ENCODE measurements at places on chromosomes 4 and X.

DNA sequence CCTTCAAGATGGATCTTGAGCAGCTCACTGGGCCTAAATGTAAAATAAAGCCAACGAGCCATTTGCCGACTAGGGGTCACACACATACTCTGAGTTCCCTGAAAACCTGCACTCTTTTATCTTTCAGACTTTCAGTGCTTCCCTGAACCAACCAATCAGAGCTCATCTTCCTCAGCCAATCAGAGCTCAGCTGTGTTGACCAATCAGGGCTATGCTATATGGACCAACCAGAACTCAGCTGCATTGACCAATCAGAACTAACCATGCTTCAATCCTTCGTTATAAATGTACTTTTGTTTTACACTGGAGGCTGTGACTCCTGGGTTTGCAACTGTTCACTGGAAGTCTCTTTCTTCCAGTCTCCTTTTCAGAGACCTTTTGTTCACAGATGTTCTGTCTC is 19.3 kb downstream of the SLC25A53 start:
- no peak for DNase-seq

GRCh38 chr4:40388239-40388638 is 53.1 kb downstream of the CHRNA9 start:
- no peak for DNase-seq

DNA sequence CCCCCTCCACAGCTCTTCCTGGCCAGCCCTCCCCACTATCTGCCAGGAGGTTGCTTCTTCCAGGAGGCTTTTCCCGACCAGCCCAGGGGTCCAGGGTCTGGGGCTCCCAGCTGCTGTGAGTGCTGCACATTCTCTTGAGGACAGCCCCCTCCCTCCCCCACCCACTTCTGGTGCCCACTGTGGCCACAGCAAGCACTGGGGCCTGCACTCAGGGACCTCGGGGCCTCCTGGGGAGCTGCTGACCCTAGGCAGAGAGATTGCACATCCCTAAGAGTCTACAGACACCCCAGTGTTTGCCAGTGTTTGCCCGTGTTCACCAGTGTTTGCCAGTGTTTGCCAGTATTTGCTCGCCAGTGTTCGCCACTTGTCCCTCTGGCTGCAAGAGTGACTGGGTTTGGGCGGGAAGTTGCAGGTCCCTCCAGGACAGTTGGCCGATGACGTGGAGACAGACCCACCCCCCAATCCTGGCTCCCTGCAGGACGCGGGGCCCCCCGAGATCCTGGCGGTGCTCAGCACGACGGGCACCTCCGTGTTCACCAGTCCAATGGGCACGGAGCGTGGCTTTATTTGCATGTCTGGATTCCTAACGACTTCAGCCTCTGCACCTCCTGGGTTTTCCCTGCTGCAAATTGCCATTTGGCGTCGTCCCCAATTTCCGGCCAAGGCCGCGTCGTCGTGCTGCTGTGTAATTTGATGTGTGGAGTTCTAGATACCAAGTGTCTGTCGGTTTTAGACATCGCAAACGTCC is 87.5 kb upstream of the NKX1-1 start:
- no peak for DNase-seq

DNA sequence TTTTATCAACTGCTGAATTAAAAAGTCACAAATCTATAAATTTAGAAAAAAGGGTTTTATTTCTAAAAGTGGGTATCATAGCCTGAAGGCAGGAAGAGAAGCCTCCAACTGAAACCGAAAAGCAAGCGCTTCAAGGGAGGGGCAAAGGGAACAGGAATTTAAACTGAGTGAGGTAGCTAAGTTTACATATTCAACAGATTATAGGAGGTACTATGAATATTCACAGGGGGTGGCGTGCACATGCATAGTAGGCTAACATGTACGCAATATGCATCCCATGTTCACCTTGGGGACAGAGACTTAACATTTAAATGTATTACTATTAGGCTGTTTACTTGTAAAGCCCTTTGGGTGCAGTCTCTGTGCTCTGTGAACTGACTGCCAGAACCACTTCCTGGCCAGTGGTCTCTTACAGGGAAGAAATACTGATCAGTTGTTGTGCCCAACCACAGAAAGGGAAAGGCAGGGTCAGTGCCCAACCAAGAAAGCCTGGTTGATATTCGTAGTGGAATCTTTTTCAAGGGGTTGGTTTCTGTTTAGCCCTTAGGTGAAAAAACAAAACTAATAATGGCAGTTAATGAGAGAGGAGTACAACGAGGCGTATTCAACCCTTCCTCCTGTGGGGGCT is 168.7 kb upstream of the GALNTL6 start:
- no peak for DNase-seq

DNA sequence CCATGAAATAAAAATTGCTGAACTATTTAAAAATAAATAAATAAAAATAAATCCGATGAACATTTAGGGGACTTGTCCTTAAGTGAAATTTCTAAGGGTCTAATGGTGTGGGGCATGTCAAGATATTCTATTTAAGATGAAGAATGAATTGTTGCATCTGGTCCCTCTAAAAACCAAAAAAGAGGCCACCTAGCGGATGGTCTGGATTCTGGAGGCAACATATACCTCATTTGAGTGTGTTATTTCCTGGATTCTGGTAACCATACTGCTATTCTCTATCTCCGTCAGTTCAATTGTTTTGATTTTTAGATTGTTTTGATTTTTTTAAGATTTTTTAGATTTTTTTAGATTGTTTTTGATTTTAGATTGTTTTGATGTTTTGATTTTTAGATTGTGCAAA is 28.3 kb downstream of the AGTR2 start:
- no peak for DNase-seq

- DNase-seq: no peak
These were observed 72.4 kb downstream of the NRK start for GRCh38 chrX:105894721-105895120.

DNA sequence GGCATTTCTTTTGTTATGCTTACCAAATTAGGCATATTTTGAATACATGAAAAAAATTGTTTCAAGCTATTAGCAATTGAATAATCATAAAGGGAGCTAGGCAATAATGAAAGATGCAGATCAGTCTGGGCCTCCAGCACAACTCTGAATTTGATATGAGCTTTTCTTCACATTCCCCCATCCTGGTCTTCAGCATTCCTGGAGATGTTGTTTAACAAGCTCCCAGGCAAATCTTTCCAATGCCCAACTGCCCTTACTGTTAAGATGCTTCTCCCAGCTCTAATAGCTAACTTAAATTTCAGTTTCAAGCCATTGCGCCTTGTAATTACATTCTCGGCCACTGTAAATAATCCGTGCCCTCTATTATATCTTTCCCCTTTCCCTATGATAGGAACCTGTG is 19.2 kb downstream of the GPC3 start:
- no peak for DNase-seq

- DNase-seq: no peak
These were observed 54.7 kb downstream of the CNGA2 start for GRCh38 chrX:151789179-151789800.

- no peak for DNase-seq
These were observed 13.8 kb upstream of the RELL1 start for GRCh38 chr4:37699868-37700481.

DNA sequence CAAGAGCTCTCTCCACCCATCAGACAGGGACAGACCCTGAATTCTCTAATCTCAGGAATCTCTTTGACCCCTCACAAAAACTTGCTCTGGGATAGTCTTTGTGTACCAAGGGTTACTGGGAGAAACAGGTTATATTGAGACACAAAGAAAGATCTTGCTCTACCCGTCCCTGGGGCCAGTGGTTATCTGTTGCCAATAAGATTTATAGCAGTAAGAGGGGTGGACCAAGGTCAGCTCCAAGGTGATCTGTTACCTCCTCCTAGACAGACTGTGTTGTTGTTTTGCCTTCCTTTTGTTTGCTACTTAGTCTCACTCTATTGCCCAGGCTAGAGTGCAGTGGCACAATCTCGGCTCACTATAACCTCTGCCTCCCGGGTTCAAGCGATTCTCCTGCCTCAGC is 16.3 kb upstream of the ATP6AP2 start:
- DNase-seq: no peak

DNA sequence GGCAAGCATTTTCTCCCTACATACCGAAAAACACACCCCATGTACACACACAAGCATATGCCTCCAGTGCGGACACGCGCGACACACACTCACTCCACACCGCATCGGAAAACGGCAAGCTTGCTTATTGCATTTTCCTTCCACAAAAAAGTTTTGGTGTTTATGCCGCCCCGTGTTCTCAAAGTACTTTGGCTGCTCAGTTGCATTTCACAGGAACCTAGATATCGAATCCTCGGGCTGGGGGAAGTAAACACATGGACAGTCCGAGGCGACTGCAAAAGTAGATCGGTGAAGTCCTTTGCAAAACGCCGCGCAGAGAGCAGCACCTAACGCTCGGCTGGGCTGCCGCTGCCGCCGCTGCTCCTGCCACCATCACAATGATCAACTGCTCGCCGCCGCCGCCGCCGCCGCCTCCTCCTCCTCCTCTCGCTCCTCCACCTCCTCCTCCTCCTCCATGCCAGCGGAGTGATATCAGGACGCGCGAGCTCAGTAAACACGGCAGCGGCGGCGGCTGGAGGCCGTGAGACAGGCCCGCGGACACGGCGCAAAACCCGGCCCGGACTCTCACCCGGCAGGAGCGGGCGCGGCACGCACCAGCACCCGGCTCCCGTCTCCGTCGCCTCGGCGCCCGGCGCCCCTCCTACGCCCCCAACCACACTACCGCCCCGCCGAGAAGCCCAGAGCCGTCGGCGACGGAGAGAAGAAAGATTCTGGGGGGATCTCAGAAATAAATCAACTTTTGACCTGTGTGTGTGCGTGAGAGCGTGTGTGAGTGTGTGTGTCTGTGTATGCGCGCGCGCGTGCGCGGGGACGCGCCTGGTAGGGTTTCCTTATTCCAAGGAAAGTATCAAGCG is at the start of gene MAML3:
MAML3 (minus strand) TSS at position 467 of the 854 bp plus-strand sequence. CDS start 857 bp downstream, outside the sequence.
- peak; percentile 58 for DNase-seq

DNA sequence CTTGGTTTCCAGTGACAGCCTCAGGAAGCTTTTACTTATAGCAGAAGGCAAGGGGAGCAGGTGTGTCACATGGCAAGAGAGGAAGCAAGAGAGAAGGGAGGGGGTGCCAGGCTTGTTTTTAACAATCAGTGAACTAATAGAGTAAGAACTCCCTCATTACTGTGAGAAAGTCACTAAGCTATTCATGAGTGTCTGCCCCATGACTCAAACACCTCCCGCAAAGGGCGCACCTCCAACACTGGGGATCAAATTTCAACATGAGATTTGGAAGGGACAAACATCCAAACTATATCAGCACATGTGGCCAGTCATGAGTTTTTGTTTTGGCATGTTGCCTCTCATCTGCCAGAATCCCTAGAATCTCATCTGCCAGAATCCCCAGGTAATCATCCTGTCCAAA is 183.5 kb upstream of the C1QTNF7 start:
- DNase-seq: no peak

GRCh38 chrX:112961981-112962380 is 121.3 kb upstream of the AMOT start:
- no peak for DNase-seq

GRCh38 chr4:152392079-152392478 is 143.8 kb downstream of the FBXW7 start:
- no peak for DNase-seq

DNA sequence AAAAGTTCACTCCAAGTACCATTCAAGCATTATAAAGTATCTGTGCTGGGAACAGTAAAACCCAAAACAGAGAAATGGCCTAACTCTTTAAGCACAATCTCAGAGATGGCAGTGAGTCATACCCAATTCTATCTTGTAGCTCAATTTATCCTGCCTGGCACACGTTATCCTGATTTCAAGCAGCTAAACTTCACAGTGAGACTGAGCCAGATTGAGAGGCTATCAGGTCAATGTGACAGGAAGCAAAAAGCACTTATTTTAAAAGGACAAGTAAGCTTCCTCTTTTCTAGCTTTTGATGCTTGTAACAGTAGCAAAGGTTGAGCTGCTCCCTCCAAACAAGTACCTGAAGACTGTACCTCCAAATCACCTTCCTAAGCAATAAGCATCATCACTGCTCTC is 324.9 kb downstream of the NAF1 start:
- DNase-seq: no peak

- DNase-seq: no peak
These were observed 28.6 kb downstream of the IDS start for GRCh38 chrX:149476513-149476912.

- no peak for DNase-seq
These were observed 25.6 kb upstream of the SPP1 start for GRCh38 chr4:87949961-87950360.

DNA sequence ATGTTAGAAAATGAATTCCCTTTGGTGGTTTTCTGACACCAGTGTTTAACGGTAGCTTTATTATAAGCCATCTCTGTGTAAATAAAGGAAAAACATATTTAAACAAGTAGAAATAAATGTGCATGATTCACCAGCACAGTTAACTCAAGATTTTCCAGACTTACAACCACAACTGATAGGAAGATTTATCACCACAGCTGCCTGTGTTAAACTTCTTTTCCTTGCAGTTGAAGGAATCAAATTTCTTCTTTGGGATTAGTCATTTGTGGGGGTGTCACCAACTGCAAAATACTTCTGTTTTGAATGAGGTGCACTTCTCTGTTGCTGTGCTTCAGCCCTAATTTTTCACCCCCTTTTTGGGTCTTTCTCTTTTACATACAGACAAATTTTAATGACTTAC is 128.1 kb upstream of the STK26 start:
- DNase-seq: no peak

- DNase-seq: no peak
These were observed 13.2 kb downstream of the RTL8B start for GRCh38 chrX:135009057-135009610.

GRCh38 chr4:27807207-27807606 is 946.6 kb downstream of the STIM2 start:
- DNase-seq: no peak

GRCh38 chrX:30888526-30889146 is 418 bp downstream of the TAB3 start:
- no peak for DNase-seq

- no peak for DNase-seq
These were observed 76.9 kb upstream of the FAM9B start for GRCh38 chrX:9110808-9111207.

- DNase-seq: no peak
These were observed 219.5 kb upstream of the DKK2 start for GRCh38 chr4:107255596-107255995.

DNA sequence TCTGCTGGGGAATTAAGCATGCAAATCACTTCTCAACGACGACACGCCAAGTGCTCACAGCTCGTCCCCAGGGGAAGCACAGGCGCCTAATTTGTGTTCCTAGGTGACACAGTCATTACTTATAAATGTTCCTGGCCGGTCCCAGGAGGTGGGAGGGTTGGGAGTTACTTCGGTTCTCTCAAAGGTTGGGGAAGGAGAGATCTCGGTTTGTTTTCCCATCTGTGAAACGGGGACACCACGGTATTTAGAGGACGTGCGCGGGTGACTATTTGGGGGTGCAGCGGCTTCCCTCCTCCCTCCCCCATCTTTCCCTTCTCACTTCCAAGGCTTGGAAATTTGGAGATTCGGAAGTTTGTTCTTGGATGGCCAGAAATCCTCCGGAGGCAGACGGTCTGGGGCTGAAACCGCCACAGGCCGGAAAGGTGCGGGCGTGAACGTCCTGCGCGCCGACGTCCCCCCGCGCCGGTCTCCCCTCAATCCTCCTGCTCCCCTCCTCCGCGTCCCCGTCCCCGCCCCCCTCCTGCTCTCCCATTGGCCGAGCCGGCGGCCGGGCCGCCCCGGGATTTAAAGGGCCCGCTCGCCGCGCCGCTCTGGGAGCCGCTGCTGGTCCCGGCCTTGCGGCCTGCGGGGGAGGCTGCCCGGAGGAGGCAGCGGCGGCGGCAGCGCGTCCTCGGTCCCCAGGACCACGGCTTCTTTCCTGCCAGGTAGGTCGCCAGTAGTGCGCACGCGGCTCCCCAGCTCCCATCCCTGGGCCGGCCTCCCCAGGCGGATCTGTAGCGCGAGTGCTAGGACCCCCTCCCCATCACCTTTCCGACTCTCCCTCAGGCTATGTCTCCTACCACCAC is at the start of gene PORCN:
PORCN (plus strand) TSS at position 593 of the 845 bp plus-strand sequence. CDS start 829 bp downstream, outside the sequence.
- DNase-seq: peak; percentile 59

Measured in stimulated activated CD8-positive, alpha-beta memory T cell treated with anti-CD3 and anti-CD28 coated beads, Interleukin-15, amount 100 ng/mL, for 1 hour (primary cell).